Activated CD8-positive, alpha-beta memory T cell treated with anti-CD3 and anti-CD28 coated beads, Interleukin-2, amount 50 U/mL, for 4 hours (primary cell): ENCODE measurements at places on chromosomes 1 and 21.
A peak's percentile ranks its signal among the peaks of the same experiment; 100 is the strongest.

- DNase-seq: no peak
These were observed 22.4 kb upstream of the ARHGAP29 start for GRCh38 chr1:94259635-94260289.

GRCh38 chr1:234466945-234467344 lies 12.0 kb downstream of the TARBP1 start:
- no peak for DNase-seq

GRCh38 chr1:12019858-12020509 lies 686 bp downstream of the MIIP start:
- peak; percentile 24 for DNase-seq

- no peak for DNase-seq
These were observed 10.8 kb downstream of the HMGB4 start for GRCh38 chr1:33874636-33875035.

GRCh38 chr1:18646091-18646785 lies 15.6 kb downstream of the PAX7 start:
- no peak for DNase-seq

GRCh38 chr1:115118086-115118485 lies 28.8 kb upstream of the TSPAN2 start:
- DNase-seq: no peak

GRCh38 chr1:23217421-23218115 lies at the start of gene HTR1D:
HTR1D (minus strand) TSS chr1:23217502; CDS start chr1:23194219, 23,283 bp downstream.
- no peak for DNase-seq

- DNase-seq: no peak
These were observed 56.6 kb downstream of the TMEM53 start for GRCh38 chr1:44617703-44618029.

- DNase-seq: peak; percentile 33
These were observed 541 bp downstream of the USP48 start for GRCh38 chr1:21782349-21782867.

DNA sequence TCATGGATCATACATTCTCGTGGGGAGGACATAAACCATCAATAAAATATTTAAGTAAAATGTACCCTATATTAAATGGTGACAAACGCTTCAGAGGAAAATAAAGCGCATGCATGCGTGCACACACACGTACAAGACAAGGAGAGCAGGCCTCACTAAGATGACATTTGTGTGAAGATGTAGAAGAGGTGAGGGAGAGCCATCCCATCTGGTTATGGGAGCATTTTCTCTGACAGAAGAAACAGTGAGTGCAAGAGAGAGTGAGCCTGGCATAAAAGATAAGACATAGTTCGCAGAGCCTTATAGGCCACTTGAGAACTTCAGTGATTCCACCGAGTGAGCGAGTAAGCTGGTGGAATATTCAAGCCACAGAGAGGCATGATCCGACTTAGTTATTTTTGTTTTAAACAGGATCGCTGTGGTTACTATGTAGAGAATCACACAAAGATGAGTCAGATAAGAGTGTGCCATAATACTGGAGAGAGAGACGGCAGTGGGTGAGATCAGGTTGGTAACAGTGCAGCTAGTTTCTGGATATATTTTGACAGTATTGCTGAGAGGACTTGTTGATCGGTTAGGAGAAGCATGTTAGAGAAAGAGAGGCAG lies 624.2 kb downstream of the PLPP3 start:
- no peak for DNase-seq

DNA sequence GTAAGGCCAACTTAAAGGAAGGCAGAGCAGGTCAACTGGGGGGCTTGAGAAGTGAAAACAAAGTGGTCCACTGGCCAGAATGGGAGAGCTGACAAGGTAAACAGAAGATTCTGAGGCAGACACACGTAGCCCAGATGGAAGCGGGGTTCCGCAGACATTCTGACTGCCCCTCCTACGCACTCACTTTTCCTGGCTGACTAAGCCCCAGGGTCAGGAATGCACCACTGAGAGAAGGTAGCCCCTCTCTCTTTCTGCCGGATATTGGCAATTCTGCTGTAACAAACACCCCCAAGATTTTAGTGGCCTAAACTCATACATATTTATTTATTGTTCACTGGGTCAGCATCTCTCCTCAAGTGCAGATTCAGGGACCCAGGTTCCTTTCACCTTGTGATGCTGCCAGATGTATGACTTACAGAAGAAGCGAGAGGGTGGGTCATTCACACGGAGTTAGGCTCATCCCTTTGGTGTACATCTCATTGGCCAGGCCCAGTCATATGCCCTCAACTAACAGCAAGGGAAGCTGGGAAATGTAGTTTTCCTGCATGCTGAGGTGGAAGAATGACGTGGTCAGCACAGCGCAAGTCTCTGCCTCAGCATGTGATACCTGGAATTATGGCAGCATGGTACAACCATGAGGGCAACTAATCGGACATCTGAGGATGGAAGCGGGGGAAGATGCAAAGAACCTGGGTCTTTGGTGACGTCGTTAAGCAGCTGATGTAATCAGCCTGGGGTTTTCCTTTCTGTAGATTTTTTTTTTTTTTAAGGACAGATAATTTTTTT lies 43.4 kb upstream of the MRPS6 start:
- peak; percentile 27 for DNase-seq
